Jurkat, Clone E6-1 (cell line): ENCODE measurements at places on chromosomes 3 and 15.

DNA sequence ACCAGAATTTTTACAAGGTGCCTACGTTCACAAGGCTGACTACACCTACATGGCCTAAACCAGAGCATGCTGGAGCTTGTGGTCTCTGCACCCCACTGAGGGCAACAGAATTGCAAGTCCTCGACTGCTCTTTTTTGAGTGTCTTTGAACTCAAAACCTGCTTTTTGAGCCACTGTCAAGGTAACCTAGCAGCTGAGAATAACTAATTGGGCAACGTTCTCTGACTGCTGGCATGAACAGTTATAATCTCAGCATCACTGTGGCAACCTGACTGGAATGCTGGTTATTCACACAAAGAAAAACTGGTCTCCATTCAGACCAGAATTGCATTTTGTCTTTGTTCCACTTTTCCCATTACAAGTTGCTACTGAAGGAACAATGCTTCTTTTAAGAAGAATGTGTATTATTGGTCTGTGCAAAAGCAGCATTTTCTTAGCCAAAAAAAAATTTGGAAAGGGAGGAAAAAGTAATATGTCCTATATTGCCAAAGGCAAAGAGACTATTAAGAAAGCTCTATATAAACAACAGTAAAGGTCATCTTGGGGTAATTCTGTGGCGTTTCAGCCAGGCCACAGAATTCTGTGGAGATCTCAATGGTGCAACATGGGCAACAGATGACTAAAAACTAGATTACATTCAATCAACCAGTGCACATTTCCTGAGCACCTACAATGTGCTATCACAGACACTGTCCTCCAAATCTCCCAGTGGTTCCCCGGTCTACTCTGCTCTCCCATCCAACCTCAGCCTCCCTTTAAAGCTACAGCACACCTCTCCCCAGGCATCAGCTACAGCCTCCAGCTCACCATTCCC lies 76.8 kb downstream of the TNIK start:
- no peak for DNase-seq

DNA sequence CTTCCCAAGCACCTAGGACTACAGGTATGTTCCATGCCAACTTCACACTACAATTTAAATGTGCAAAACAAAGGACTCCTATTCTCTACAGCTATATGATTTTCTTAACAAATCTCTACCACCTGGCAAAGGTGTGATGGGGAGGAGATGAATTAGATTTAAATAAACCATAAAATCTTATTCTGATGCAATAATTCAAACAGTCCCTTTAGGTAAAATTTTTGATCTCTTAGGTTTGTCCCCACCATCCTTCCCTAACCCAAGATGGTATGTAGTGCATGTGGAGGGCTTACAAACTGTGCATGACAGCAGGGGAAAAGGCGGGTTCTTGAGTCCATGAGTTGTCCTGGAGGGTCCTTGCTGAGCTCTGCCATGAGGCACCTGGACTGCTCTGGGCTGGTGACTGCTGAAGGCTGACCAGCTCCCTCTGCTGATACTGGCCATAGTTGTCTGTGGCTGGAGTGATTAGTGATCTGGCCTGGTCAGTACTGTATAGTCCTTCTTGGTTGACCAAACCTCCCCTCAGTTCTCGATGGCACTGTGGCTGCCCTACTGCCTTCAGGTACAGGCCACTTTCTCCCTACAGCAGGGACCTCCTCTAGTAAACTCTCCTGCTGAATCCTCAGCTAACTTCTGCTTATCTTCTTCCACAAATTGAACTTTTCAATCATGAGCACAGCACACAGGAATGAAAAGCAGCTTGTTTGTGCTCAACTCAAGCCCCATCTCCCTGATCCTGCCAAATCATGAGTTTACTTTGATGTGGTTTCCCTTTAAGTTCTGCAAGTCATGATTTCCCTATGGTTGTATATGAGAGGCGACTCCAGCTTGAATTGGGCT lies 30.1 kb downstream of the CFAP161 start:
- DNase-seq, result peak; percentile 49

DNA sequence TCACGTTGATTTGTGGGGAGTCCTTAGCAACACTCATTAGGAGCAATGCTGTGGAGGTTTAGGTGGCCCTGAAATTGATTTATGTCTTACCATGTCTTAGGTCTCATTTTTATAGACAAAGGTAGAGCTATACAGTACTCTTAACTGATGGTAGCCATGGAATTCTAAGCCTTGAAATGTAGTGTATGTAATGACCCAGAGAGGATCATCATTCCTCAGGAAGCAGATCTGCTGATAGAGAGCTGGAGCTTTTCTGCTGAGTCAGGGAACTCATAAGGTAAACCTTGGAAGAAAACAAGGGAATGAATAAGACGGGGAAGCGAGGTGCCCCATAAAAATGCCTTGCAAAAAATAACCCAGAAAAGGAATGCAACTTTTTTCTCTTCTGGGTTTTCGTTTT lies 34.0 kb upstream of the ZNF639 start:
- DNase-seq, result no peak

DNA sequence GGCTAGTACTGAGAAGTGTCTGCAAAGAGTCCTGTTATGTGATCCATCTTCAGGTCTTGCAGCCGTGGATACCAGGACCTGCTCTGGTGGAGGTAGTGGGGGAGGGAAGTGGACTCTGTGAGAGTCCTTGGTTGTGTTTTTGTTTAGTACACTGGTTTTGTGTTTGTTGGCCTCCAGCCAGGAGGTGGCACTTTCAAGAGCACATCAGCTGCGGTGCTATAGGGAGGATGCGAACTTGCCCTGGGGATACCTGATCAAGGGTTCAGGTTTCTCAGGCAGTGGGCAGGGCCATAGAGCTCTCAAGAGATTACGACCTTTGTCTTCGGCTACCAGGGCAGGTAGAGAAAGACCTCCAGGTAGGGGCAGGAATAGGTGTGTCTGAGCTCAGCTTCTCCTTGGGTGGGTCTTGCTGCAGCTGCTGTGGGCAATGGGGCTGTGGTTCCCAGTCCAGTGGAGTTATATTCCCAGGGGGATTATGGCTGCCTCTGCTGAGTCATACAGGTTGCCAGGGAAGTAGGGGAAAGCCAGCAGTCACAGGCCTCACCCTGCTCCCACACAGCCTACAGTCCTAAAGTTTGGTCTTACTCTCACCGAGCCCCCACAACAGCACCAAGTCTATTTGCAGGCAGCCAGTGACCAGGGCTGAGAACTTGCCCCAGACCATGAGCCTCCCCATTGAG lies 132.8 kb upstream of the NPHP3 start:
- no peak for DNase-seq

DNA sequence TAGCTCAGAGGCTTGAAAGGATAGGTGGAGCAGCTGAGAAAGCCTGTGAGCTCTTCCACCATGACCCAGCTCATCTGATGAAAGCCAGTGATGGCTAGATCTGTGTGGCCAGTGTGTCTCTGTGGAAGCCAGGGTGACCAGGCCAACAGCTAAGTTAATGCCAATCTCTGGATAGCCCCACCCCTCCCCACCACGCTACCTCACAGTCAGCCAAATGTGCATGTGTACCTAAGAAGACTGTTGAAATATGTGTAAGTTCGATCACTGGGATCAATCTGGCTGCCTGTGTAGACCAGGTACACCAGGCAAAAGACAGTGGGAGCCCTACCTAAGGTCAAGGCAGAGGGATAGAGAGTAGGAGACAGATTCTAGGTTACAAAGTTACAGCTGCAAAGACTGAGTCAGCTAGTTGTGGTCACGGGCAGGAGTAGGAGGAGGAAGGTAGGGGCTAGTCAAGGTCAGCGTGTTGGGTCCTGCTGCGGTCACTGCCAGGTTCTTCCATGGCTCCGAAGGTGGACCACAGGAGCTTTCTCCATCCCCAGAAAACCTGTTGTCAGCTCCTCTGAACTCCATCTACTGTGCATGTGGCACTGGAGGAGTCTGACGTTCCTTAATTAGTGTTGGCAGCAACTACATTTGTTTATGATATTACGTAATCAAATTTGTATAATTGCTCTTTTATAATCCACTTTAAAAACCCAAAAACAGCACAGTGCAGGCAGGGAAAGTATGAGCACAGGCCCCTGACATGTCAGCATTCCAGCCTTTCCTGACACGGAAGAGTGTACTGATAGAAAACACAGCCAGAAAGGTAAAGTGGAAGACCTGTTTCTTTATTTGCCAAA lies 318.0 kb downstream of the CLSTN2 start:
- DNase-seq, result no peak

GRCh38 chr15:45495588-45495987 lies 27.0 kb downstream of the SLC30A4 start:
- no peak for DNase-seq

DNA sequence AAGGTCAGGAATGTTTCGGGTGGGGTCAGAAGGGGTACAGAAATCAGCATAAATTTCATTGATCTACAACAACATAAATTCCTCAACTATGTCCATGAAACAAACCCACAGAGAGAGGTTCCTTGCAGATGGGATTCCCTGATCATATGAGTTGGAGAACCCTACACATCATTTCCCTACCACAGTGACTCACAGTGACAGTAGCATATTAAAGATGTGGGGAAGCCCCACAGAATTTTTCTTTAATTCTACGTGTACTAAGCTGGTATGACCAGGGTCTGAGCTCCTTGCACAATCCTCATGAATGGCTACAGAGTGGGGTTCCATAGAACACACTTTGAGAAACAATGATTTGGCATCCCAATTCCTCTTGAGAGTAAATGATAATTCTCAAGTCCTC lies 116.9 kb upstream of the RAD18 start:
- no peak for DNase-seq

DNA sequence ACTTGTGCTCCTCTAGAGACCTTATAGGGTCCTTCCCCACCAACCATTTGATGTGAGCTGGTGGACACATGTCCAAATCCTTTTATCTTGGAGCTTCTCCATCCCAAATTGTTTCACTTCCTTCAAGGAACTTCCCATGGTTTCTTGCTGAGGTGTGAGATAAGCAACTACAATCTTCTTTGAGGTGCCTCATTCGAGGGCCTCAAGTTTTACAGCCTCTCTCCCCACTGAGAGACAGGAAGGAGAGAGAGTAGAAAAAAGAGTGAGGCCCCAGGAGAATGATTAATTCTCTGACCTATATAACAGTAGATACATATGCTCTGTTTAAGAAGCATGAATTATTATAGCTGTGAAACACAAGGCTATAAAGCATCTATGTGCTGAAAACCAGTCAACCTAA lies 70.5 kb downstream of the SUMF1 start:
- DNase-seq, result no peak

GRCh38 chr3:178112134-178112533 lies 424.1 kb upstream of the KCNMB2 start:
- no peak for DNase-seq
